ENCODE measurements at places on chromosomes 7 and 10.

GRCh38 chr10:119478811-119479341 lies 63.6 kb downstream of the RGS10 start:
- no peak for DNase-seq

DNA sequence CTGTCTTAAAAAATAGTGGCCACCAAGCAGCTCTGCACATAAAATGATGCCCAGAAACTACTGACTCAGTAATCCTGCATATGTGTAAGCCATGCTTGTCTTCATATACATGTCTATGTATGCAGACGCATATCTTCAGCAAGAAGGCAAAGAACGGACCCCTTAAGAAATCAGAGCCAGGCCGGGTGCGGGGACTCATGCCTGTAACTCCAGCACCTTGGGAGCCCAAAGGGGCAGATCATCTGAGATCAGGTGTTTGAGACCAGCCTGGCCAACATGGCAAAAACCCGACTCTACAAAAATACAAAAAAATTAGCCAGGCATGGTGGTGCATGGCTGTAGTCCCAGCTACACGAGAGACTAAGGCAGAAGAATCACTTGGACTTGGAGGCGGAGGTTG lies 295.0 kb downstream of the TCERG1L start:
- no peak for DNase-seq

- DNase-seq: peak; percentile 60
Observed at GRCh38 chr7:149741629-149742028, 31.8 kb downstream of the ZNF467 start.

DNA sequence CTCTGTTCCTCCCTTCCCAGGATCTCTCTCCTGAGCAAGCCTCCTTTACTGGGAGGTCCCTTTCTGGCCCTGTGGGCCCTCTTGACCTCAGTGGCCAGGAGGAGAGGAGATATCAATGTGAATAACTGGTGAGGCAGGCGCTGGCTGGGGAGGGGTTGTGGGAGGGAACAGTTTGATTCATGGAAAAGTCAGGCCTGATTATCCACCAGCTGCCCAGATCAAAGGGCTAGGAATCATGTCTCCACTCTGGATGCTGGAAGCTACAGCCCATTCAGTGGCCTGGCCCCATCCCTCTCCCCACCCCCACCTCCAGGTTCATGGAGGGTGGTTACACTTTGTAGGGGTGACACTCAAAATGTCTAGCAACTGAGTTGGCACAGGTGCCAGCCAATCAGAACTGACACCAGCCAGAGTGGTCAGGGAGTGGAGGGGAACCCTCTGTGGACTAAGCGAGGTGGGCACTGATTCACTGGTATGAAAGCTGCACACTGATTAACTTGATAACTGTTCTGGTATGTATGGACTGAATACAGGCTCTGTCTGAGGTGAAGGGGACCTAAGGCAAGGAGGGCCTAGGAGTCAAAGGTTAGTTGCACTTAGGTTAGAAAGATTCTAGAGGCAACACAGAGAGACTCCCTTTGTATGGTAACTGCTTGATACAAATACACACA lies 4.8 kb downstream of the PRRT4 start:
- DNase-seq: no peak

- DNase-seq: no peak
Observed at GRCh38 chr7:117127585-117128168, 174.4 kb downstream of the ST7 start.

DNA sequence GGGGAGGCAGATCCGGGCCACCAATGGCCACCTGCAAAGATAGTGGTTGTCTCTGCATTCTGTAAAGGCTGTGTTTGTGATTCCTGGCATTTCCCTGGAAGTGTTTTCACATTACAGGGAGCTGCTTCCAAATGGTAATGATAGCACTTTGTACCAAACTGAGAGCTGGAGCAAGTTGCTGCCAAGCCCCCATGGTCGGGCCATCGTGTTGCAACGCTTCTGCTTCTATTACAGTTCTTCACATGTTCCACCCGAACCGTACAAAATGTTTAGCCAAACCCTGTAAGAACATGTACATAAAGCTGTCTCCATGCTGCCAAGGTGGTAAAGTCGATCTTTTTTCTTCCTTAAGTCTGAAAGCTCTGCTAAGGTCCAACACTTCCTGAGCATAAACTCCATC lies 397.7 kb upstream of the NFE2L3 start:
- peak; percentile 31 for DNase-seq

- DNase-seq: no peak
Observed at GRCh38 chr7:107384025-107384424, 85.8 kb upstream of the GPR22 start.

GRCh38 chr10:42987121-42987541 lies 89.7 kb upstream of the RET start:
- peak; percentile 59 for DNase-seq

- DNase-seq: no peak
Observed at GRCh38 chr10:84822931-84823630, 494.7 kb downstream of the CCSER2 start.

DNA sequence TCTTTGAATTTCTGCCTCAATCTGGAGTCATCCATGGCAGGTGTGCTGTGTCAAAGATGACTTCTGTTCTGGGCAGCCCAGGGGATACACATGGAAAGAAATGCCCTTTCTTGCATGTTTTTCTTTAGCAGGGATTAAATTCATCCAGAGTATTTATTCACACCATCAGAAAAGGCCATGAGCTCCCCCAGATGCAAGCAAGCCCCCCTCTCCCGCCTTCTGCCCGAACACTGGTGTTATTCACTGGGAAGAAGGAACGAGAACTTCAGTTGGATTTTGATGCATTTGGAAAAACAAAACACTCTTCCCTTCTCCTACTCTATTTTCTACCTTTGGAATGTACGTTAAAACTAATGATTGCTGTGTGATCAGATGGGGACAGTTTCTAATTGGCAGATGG lies 1.4 kb downstream of the PLPP4 start:
- DNase-seq: no peak

- DNase-seq: no peak
Observed at GRCh38 chr10:108749042-108749441, 1174.3 kb downstream of the XPNPEP1 start.

- DNase-seq: no peak
Observed at GRCh38 chr7:155470186-155470487, 12.2 kb downstream of the EN2 start.

- no peak for DNase-seq
Observed at GRCh38 chr7:114703677-114704076, 218.2 kb upstream of the MDFIC start.

GRCh38 chr10:52609071-52609470 lies 163.5 kb downstream of the MBL2 start:
- no peak for DNase-seq

DNA sequence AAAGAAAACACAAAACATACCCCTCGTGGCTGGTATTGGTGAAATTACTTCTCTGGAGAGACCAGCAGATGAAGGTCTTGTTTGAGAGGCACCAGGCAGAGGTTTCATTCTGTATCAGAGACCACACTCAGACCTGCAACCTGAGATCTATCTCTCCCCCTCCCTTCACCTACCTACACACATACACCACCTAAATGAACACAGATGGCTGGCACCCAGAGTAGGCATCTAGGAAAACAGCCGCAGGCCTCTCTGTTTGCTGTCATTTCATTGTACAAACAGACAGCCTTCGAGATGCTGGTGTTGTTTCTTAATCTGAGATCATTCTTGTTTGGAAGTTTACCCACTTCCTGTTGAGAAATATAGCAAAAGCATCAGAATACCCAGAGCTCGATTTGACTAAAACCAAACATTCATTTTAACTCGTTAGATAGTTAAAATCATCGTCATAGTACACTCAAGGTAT lies 173.9 kb upstream of the SLC25A13 start:
- no peak for DNase-seq

DNA sequence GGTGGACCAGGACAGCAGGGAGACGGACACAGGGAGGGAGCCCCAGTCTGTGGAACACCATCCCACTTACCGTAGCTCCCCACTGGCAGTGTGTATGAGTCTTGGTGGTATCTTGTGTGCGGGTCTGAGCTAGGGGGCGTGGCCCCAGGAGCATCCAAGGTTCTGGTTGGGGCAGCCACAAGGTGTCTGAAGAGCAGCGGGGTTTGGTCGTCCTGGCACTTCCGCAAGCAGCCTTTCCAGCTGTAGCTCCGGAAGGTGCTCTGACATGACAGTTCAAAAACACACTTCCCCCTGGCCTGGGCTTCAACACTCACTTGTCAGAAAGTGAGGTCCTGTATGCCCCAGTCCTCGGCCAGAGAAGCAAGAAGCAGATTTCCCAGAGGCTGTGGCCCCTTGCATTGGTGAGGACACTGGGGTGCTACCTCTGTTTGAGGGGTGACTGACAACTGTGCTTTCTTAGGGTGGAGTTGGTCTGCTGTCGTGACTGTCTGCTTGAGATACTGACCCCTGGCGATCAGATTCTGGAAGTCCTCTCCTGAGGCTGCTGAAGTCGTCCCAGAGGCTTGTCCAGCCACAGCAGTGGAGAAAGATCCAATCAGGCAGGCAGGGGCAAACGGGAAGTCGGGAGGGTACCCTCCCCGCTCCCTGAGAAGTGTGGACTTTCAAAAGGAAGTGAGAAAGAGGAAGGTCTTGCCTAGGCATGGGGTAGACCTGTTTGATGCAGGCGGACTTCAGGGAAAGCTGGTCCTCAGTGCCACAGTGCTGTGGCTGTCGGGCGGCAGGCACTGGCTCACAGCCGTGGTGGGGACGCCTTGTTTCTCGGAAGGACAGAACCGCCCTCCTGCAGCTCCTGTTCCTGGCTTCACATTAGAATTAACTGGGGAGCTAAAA lies 51.4 kb upstream of the PFKFB3 start:
- DNase-seq: peak; percentile 53

DNA sequence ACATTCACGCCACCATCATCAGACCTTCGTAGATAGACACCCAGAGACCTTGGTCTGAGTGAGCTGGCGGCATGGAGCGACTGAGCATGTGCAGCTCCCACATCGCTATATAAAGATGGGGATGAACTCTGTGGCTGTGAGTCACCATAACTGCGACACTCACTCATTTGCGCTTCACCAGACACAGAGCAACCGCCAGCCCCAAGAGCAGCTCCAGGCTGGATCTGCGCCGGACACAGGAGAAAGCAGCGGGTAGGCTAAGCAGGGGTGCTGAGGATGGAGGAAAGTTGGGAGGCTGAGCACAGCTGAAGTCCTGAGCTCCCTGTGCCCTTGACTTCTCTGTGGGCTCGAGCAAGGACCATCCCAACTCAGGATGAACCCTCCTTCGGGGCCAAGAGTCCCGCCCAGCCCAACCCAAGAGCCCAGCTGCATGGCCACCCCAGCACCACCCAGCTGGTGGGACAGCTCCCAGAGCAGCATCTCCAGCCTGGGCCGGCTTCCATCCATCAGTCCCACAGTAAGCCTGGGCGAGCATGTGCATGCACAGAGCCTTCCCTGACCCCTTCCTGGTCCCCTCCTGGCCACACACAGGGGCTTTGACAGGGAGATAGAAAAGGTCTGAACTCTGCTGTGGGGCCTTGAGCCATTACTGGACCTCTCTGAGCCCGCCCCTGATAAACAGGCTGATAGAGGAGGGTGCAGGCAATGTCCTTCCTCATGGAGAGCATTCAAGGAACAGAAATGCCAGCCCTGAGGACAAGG lies at the start of gene OPN4:
OPN4 (plus strand) TSS at position 137 of the 762 bp plus-strand sequence; CDS start at position 374, 237 bp downstream.
- peak; percentile 14 for DNase-seq

DNA sequence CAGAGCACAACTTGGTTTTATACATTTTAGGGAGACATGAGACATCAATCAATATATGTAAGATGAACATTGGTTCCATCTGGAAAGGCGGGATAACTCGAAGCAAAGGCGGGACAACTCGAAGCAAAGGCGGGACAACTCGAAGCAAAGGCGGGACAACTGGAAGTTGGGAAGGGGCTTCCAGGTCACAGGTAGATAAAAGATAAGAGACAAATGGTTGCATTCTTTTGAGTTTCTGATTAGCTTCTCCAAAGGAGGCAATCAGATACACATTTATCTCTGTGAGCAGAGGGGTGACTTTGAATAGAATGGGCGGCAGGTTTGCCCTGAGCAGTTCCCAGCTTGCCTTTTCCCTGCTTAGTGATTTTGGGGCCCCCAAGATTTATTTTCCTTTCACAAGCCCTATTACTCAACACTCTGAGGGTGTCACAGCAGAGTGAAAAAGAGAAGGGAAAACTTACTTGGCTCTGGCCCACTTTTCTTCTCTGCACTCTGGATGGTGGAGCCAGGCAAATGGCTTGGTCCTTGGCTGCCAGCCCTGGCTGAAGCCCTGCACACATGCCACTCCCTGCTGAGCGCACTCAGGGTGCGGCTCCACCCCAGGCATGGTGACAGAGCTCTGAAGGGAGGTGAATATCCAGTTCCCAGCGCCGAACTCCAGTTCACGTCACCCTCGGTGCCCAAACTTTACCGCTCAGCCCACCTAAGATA lies 46.7 kb downstream of the PARD3 start:
- DNase-seq: peak; percentile 86

DNA sequence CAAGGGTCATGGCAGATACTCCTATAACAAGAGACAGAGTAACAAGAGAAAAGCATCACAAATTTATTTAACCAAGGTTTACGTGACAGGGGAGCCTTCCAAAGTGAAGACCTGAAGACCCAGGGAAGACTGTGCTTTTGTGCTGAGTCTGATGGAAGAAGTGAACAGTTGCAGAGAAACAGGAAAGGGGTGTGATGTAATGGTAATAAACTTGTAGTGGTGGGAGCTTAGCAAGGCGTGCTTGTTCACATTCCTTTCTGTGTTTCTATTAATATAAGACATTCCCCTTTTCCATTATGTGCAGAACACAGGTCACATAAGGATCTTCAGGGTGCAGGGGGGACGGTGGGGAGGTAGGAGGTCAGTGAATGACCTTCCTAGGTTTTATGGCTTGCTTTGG lies 25.5 kb upstream of the C10orf67 start:
- DNase-seq: no peak

Data from posterior cingulate gyrus (tissue), 11 donors.